Glomerular endothelial cell (primary cell): ENCODE measurements at places on chromosomes 6 and 20.
A peak's percentile ranks its signal among the peaks of the same experiment; 100 is the strongest.

DNA sequence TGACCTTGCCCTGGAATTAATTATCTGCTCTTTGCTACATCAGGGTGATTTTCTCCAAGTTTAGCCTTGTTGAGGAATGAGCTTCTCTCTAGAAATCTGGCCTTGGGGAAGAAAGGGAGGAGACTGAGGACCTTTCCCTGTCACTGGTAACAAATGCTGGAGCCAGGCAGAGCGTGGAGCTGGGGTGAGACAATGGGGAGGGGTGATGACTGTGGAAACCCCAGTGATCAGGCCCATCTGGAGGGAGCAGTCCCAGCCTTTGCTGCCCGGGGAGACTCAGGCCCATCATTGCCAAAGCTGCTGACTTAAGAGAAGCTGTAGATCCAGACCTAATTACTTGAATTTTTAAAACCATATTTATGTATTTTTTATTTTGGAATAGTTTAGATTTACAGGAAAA is 31.3 kb downstream of the BCAS4 start:
- no peak for DNase-seq

DNA sequence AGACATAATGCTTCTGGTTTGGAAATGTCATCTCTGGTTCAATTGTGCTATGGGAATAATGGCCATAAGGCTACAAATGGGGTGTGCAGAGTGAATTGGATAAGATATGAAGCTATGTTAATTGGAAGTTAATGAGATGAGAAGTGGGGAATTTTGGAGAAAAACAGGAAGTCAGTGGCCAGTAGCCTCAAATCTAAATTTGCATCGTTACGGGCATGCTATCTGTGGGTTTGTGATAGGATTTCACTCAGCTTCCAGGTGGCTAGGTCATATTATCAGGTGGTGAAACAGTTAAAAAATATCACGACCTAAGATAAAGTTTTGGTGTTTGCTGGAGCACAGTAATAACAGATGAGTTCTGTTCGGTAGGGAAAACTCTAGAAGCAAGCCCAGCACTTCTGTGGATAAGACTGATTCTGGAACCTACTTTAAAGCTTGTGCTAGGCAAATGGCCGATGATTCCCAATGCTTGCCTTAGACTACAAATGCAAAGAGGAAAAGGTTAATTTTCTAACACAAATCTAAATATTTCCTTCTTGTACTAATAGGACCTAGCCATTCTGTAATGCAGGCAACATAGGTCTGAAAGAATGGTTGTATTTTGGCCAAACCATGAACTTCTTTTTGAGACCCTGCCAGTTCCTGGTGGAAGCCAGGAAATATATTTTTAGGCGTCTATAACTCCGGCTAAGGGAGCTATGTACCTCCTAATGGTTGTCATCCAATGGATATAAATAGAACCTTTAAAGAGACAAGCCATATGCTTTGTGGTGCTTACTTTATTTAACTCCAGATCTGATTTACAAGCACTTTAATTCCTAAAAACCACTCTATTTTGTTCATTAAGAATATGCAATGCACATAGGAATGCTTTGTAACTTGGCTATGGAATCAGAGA is 111.0 kb downstream of the PLCB1 start:
- no peak for DNase-seq

DNA sequence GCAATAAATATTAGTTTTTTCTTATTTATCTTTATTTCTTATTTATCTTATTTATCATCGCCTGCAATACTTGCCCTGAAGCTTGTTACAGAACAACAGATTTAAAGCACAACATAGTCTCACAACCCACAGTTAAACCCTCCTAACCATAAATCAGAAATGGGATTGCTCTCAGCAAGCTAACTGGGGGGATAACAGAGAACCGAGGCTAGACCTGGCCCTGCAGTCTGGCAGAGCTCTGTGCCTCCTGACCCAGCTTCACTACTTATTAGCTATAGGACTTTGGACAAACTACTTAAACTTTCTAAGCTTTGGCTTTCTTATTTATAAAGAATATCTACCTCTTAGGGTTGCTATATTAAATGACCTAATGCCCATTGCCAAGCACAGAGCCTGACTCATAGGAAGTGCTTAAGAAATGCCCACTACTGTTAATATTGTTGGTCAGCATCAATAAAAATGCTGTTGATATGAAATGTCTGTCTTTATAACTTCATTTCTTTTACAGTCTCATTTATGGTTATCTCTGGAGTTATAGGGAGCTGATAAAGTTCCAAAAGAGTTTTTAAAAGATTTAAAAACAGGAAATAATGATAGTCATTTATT is 87.9 kb upstream of the BEND6 start:
- DNase-seq: no peak

GRCh38 chr6:154800338-154800737 is 67.1 kb downstream of the SCAF8 start:
- no peak for DNase-seq

DNA sequence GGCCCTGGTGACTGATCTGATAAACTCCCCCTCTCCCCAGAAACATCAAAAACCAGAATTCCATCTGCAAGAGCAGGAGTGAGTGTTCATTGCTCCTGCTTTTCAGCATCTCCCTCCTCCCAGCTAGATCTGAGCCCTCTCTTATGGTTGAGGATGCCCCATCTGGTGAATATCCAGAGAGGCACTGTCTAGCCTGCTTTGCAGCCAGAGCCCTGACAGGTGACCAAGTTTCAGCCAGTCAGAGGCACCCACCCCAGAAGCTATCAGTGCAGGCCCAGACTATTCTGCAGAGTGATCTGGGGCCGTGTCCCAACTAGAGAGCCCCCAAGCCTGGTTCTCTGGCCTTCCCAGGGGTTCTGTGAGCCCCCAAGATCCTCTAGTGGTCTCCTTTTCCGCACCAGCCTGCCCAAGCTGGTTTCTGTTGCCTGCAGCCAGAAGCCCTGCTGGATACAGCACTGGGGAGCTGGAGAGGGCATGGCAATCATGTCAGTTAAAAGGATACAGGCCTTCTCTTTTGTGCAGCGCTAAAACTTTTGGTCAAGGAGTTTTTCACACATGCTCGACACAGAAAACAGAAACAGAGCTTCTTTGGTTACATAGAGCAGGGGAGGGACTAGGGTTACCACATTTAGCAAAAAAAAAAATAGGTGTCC is 6.6 kb upstream of the BMP7 start:
- no peak for DNase-seq

DNA sequence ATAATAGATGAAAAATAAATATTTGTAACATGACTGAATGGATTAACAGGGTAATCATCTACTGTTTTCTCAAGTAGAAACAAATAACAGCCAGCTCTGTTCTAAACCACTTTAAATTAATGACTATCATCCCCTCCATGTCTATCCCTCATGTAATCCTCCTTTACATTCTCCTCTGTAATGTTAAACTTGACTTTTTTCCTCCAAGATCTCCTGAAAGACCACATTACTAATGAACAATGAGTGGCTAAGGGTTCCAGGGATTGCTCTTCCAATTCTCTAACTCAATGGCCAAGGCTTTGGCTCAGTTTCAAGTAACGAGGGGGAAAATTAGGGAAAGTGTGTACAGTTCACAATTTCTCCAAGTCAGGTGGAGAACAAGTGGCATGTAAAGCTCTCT is 37.6 kb upstream of the FBXL4 start:
- no peak for DNase-seq

DNA sequence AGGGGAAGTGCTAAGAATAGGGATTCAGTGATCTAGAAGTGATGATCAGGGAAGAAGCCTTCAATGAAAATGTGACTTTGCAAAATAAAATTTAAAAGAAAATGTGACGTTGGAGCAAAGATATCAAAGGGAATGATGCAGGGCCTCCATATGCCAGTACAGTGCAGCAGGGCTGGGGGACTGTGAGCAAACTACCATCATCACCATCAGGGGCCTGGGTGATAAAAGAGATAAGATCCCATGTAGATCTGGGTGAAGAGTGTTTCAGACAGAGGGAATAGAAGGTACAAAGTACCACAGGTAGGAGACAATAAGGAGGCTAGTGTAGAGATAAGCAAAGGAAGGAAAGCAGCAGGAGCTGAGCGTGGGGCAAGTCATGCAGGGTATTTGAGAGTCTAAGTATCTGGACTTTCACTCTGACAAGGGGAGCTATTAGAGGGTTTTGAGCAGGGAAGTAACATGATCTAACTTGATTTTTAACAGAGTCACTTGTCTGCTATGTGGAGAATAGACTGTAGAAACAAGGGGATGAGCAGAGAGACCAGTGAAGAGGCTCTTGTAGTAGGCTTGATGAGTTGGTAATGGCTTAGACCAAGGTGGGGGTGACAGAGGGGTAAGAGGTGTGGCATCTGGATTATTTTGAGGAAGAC is 295.6 kb downstream of the ZFAND3 start:
- no peak for DNase-seq

- no peak for DNase-seq
Observed at GRCh38 chr6:168052291-168052891, 26.6 kb downstream of the FRMD1 start.

DNA sequence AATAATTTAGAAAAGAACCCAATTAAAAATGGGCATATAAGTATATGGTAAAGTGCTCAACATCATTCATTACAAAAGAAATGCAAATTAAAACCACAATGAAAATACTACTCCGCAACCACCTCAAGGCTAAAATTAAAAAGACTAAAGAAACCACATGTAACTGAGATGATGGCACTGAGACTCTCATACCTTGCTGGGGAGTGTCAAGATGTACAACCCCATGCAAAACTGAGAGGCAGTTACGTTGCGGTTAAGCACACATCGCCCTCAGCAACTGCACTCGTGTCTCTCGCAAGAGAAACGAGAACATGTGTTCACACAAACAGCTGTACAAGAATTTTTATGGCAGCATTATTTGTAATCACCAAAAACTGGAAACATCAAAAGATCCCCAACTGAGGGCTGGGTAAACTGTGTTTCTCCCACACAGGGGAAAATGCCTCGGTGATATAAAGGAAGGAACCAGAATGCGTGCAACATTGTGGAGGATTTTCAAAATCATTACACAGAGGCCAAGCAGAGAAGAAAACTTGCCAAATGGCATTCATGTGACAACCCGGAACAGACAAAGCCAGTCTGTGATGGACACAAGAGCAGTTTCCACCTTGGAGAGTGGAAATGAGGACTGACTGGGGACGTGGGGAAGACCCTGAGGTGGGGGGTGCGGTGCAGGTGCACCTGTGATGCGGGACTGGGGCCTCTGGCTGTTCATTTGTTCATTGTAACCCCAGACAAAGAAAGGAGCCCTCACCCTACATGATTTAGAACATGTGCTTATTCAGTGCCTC is 144.9 kb downstream of the WDR27 start:
- DNase-seq: no peak

DNA sequence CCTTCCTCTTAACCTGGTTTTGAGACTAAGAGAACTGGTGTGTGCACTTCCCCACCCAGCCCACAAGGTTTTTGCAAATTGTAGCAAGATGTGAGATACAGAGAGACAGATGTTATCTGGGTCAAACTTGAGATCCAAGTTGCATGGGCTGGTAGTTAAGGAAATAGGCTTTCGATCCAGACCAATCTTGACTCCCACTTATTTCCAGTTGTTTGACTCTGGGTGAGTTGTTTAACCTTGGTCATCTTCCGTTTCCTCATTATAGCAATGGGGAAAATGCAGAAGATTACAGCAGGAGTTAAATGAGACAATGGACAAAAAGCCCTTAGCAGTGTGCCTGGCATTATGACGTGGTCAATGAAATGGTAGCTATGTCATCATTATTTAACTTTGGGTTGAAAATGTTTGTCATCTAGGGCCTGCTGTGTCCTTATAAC is 1.7 kb downstream of the SNX21 start:
- DNase-seq: no peak

- no peak for DNase-seq
Observed at GRCh38 chr6:38509713-38510112, 130.0 kb downstream of the BTBD9 start.

GRCh38 chr6:64013011-64013410 is 377.4 kb downstream of the PHF3 start:
- DNase-seq: no peak

DNA sequence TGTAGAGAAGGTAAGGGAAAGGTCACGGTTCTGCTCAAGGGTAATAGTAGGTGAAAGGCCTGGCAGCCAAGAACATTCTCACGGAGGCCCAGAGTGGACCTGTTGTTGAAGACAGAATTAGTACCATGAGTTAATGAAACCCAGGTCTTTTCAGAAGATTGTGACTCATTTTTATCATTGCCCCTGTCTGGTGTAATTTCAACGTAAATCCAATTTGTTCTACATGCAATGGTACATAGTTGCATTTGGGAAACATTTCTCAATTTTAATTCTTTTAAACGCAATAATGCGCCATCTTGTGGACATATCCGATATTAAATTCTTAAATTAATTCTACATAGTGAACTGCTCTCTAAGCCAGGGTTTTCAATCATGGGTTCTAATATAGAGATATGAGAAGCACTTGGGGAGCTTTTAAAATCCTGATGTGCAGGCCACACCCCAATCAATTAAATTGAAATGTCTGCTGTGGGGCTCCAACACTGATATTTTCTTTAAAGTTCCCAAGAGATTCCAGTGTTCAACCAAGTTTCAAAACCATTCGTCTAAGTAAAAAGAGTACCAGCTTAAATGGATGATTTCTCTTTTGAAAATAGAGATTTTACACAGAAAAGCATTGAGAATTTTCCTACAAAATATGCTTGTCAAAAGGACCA is 257.4 kb downstream of the PLCB1 start:
- DNase-seq: peak; percentile 45

GRCh38 chr20:2387180-2387577 is 6.5 kb downstream of the TGM6 start:
- no peak for DNase-seq

- DNase-seq: no peak
Observed at GRCh38 chr6:127949251-127949650, 48.4 kb upstream of the THEMIS start.
